ENCODE measurements at places on chromosomes 1 and 21.

DNA sequence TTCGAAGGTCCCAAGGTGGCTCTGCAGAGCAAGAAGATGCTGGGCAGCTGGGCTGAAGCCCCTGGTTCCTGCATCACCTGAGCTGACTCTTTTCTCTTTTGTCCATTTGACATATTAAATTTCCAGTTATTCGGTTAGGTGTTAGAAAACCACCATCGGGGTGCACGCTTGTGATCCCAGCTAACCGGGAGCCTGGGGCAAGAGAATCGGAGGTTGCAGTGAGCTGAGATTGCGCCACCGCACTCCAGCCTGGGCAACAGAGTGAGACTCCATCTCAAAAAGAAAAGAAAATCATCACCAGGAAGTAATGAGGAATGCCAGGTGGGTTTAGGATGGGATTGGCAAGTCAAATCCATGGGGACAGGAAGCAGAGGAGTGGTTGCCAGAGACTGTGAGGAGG is 76.3 kb upstream of the ZC3H12A start:
- DNase-seq, result no peak

DNA sequence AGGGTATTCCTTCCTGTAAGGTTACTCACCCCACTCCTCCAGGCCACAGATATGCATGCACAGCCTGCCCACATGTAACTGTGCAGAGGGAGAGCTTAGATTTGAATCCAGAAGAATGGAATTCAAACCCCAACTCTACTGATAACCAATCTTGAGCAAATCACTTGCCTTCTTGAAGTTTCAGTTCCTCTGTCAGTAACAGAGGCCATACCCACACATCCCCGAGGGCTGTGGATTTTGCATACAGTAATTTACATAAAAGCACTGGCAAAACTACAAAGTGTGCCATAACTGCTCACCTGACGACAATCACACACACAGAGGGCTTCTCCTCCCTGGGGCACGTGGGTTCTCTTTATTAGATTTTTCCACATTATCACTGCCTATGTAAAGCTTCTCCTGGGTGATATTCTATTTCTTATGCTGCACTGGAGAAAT is 18.6 kb downstream of the CD247 start:
- no peak for DNase-seq

- DNase-seq, result no peak
These were observed 19.2 kb upstream of the PLA2G2E start for GRCh38 chr1:19942657-19943056.

DNA sequence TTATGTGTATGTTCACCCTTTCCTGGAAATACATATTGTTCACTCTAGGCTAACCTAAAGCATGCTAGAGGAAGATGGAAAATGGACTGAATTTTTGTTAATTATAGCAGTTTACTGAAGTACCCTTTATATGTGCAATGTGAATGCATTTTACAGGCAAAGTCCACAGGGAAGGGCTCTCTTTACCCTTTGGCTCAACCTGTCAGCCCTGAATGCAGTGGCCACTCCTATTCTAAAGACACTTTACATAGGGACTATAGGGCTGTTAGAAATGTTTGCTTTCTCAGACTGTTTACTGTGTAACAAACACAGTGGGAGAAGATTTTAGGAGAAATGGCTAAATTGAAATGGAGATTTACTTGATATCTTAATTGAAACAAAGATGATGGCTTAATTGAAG is 78.5 kb downstream of the BRINP2 start:
- DNase-seq, result no peak

GRCh38 chr1:158951956-158952355 is 20.6 kb downstream of the PYHIN1 start:
- DNase-seq, result no peak

DNA sequence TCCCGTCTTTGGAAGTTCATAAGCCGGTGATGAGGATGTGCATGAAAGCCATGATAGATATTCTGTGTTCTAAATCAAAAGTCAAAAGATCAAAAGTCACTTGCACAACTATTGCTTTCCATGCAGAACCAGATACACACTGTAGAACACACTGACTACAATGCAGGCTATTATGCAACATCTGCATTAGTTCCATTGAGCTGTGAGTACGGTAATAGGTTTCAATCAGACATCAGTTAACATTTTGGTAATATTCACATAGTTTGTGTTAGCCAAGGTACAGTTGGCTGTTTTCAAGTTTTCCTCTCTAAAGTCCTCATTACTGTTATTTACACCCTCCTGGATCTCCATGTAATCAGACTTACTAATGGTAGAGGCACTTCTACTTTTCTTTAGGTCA is 3.1 kb downstream of the KCNA2 start:
- DNase-seq, result no peak

- DNase-seq, result no peak
These were observed 89.4 kb downstream of the PTPRU start for GRCh38 chr1:29325675-29326074.

- no peak for DNase-seq
These were observed 36.6 kb downstream of the HIVEP3 start for GRCh38 chr1:41882068-41882477.

DNA sequence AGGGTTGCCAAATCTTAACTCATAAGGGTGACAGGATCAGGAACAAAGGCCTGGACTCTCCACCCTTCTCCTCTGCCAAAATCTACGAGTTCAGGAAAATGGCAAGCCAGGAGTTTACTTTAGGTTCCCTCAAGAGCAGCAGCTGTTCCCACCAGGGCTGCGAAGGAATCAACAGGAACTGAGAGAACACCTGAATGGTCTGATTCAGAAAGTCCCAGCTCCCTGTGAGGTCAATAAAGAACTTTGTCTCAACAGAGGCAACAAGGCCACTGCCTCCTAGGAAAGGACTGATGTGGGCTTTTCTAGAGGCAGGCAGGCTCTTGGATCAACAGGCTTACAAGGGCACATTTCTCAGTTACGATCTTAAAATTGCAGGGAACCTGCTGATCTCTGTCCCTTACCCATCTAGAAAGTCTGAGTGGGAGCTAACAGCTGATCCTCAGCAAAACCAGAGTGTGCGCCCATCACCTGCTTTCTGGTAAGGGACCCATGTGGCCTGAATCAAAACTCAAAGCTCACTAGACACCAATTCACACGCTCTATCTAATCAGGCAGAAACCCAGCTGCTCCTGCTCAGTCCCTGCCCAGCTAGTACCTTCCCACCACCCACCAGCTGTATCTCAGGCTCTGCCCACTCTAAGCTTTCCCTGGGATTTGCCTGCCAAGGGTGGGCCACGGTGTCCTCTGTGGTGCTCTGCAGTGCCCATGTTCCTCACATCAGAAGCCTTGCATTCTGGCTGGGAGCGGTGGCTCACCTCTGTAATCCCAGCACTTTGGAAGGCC is 83.1 kb downstream of the CAPZB start:
- no peak for DNase-seq

DNA sequence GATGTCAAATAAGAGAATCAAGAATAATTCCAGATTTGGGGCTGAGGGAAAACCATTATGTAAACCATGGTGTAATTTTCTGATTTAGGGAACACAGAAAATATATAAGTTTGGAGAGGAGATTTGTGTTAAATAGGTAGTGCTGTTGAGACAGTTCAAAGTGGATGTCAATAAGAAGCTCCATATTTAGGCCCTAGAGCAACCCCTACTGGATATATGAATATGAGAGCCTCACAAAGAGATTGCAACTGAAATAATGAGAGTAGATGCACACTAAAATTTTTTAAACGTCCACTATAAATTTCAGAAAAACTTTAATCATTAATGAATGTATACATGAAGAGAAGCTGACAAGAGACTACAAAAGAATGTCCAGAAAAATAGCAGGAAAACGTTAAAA is 1447.8 kb upstream of the PRMT6 start:
- DNase-seq, result no peak

- DNase-seq, result no peak
These were observed 52.3 kb upstream of the COL18A1 start for GRCh38 chr21:45352621-45353139.

GRCh38 chr21:44514218-44514520 is 25.8 kb downstream of the KRTAP10-1 start:
- DNase-seq, result no peak
